ENCODE measurements at places on chromosomes 1 and 21.

DNA sequence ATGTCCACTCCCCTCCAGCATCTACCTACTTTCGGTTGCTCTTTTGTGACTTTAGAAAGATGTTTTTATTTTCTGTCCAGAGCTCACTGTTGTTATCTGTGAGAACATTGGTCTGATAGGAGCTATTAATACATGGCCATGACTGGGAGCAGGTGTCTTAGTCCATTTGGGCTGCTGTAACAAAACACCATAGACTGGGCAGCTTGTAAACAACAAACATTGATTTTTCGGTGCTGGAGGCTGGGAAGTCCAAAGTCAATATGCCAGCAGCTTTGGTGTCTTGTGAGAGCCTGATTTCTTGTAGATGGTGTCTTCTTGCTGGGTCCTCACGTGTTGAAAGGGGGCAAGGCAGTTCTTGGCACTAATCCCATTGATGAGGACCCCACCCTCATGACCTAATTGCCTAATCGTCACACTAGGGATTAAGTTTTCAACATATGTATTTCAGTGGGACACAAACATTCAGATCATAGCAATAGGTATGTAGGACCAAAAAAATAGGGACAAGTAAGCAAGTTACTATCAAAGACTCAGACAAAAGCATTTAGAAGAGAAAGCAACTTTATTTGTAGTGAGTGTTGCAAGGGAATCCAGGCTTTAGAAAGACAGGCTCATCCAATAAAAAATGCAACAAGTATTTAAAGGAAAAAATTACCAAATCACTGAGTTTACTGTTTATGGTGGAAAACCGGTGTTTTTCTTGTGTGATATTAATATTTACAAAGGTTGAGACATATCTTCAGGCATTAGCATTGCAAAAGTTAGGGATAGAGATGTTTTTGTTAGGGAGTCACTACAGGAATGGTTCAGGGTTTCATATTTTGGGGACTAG, 55.2 kb upstream of the WDR26 start:
- no peak for DNase-seq

DNA sequence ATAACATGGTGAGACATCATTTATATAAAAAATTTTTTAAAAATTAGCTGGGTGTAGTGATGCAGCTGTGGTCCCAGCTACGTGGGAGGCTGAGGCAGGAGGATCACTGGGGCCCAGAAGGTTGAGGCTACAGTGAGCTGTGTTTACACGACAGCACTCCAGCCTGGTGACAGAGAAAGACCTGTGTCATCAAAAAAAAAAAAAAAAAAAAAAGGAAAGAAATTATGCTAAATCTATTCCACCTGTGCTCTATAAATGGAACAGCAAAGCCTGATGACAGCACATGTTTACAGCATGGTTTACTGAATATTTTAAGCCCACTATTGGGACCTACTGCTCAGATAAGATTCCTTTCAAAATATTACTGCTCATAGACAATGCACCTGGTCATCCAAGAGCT, 217.6 kb downstream of the PRDM2 start:
- no peak for DNase-seq

DNA sequence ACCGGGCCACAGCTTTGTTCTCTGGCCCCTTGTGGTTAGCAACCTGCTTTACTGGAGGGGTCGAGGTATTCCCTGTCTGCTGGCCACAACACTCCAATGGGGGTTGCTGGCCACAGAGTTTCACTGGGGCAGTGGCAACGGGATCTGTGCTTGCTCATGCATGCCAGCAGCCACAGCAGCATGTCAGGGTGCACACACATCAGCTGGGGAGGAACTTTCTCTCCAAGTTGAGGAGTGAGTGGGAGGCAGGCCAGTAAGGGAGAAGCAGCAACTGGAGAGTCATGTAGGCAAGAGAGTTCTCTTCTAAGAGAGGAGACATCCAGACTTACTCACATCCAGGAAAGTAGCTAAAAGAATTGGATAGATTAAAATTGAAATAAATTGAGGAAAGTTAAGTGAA, 38.0 kb downstream of the SAMD13 start:
- no peak for DNase-seq

GRCh38 chr1:46818591-46818990, 19.7 kb downstream of the CYP4B1 start:
- no peak for DNase-seq

DNA sequence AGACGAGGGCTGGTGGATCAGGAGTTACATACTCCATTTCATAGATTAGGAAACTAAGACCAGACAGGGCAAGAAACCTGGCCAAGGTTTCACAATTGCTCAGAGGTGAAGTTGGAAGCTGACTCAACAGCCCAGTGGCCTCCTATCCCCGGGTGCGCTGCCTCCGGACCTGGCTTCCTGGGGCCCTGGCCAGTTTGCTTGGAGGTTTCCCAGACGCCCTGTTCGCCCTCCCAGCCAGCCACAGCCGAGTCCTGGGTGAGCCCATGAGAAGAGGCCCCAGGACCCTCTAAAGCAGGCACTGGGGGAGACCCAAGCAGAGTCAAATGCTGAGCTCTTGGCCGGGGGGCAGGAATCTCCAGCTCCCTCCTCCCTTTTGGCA, 180.1 kb downstream of the ZBTB18 start:
- no peak for DNase-seq

DNA sequence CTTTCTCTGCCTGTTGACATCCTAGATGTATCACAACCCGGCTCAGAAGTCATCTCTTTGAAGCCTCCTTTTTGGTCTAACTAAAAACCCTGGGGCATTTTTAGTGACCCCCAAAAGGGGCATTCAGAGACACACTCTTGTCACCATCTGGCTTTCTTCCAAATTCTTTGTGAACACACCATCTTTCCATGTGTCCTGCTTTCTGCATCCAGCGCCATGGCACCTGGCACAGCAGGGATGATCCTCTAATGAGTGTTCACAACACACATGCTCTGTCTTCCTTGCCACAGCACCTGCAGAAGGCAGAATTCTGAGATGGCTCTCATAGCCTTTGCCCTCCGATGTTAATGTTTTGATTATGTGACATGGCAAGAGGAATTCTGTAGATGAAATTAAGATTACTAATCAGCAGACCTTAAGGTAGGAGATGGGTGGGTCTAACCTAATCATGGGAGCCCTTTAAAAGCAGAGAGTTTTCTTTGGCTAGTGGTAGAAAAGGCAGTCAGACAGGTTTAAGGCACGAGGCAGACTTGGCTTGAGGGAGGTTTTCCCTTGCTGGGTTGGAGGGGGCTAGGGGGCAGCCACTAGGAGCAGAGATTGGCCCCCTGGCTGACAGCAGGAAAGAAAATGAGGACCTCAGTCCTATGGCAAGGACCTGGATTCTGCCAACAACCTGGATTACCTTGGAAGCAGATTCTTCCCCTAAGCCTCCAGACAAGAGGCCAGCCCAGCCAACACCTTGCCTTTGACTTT, 4.9 kb upstream of the TMEM61 start:
- no peak for DNase-seq

DNA sequence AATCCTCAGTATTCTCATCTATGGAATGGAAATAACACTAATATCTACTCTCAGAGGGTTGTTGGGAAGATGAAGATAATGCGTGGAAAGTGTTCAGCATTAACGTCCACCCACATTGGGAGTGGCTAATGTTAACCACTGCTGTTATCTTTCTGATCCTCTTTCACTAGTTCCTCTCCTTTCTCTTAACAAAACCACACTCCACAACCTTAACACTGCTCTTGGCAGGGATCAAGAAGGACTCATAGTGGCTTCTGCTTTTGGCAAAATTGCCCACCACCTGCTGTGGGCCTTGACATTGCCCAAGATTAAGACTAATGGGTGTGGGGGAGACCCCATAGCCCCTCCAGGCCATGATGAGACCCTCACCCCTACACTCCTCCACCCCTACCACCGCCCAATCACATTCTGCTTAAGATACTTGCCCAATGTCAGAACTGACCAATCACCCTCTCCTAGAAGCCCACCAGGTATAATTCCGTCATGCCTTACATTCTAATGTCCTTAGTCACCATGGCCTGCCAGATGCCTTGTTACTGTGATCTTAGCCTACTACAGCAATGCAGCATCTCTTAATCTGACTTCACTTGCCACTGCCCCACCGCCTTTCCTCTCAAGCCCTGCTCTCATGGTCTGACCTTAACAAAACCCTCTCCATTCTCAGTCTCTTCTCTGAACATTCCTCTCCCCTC, 27.1 kb downstream of the DHCR24 start:
- no peak for DNase-seq

- DNase-seq: peak; percentile 33
Measured at GRCh38 chr1:228804640-228805413, 69.5 kb downstream of the RHOU start.
